ENCODE measurements at places on chromosomes 7 and 10.

- no peak for DNase-seq
Measured at GRCh38 chr7:43308913-43309705, 196.7 kb downstream of the HECW1 start.

GRCh38 chr7:135714534-135715009, 13.4 kb downstream of the SLC13A4 start:
- no peak for DNase-seq

- DNase-seq, result no peak
Measured at GRCh38 chr10:95536017-95536416, 25.2 kb downstream of the SORBS1 start.

GRCh38 chr10:89165923-89166322, 41.2 kb downstream of the CH25H start:
- DNase-seq, result no peak

DNA sequence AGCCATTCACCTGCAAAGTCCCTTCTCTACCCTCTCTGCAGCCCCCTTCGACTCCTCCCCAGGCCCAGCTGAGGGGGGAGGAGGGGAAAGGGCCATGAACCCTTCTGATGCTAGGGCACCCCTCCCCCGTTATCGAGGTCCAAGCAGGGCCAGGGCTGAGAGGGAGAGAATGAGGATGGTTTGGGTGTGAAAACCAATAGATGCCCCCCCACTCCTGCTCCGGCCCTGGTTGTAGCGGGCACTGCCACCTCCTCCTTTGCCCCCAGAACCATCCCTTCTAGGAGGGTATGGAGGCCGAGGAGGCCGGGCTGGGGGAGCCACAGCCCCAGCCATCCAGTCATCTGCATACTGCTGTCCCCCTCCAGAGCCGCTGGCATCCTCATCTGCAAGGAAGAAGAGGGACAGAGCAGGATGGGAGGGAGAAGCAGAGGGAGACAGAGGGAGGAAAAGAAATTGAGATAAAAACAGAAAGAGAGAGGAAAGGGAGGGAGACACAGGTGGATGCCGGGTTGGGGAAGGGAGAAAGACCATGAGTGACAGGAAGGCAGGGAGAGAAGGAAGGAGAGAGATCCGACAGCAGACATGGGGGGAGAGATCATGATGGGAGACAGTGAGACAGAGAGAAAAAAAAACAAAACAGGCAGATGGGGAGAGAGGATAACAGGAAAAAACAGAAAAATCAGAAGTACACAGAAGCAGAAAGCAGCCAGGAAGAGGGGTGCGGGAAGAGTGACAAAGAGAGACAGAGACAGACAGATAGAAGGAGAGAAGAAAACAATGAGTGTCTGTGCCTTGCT, 1.9 kb upstream of the GAL3ST4 start:
- no peak for DNase-seq

GRCh38 chr7:2411049-2411448, 7.6 kb downstream of the CHST12 start:
- no peak for DNase-seq

- peak; percentile 25 for DNase-seq
Measured at GRCh38 chr7:104012835-104013234, 23.4 kb upstream of the RELN start.

DNA sequence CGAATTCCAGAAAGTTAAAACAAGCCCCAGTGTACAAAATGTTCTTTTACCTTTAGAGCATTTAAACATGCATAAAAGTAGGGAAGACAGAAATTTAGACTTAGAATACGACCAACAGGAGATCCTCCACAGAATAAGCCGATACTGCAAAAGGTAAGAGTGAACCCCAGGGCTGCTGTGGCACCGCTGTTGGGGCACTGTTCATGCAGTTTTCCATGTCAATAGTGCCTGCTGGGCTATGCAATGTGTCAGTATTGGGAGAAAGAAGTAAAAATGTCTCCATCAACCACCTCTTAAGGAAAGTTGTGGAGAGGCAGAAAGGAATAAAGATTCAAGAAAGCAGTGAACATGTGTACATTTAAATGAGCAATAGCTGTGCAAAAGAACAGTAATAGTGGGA, 326.5 kb upstream of the SEMA3C start:
- no peak for DNase-seq

- no peak for DNase-seq
Measured at GRCh38 chr10:18879284-18879683, 169.3 kb upstream of the MALRD1 start.
